ENCODE measurements at places on chromosomes 7 and 10.
A peak's percentile ranks its signal among the peaks of the same experiment; 100 is the strongest.

DNA sequence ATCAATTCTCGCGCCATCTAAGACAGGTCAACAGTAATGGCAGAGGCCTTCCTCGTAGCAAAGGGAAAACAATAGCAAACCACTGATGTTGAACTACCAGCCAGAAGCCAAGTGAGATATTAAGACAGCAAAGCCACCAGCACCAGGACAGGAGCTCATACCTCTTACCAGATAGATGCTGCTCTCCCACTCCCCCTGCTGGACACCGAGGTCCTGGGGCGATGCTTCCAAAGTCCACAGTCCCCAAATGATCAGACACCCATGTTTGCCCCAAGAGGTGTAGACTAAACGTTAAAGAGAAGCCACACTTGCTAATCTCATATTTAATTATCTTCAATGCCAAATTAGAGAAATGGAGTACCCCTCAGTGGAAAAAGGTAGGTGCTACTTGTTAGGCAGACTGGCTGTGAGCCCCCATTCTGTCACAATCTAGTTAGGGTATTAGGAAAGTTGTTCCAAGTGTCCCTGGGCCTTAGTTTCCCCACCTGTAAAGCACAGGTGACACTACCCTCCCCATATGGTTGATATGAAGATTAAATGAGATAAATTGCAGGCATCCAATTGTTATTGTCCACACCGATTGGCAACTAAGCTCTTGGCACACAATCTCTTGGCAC, 39.9 kb downstream of the TOMM7 start:
- DNase-seq, result peak; percentile 33

DNA sequence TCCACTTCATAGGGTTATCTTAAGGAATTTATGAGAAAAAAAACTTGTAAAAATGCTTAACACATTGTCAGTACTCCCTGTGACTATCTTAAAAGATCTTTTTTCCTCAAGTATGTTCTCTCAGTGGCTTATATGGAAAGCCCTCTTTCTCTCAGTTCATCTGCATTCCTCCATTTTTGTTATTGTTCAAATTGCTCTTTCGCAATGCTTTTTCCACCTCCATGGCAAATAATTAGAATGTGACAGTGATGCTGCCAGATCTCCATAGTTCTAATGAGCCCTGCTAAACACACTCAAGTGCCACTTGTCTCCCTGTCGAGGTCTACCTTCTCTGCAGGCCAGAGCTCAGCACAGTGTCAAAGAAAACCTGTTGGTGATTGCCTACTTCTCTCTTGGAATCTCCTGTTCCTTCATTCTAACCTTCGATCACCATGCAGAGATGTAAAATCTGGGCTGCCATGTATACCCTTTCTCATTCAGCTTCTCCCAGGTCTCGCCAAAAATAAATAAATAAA, 37.2 kb upstream of the ABCB5 start:
- DNase-seq, result no peak

DNA sequence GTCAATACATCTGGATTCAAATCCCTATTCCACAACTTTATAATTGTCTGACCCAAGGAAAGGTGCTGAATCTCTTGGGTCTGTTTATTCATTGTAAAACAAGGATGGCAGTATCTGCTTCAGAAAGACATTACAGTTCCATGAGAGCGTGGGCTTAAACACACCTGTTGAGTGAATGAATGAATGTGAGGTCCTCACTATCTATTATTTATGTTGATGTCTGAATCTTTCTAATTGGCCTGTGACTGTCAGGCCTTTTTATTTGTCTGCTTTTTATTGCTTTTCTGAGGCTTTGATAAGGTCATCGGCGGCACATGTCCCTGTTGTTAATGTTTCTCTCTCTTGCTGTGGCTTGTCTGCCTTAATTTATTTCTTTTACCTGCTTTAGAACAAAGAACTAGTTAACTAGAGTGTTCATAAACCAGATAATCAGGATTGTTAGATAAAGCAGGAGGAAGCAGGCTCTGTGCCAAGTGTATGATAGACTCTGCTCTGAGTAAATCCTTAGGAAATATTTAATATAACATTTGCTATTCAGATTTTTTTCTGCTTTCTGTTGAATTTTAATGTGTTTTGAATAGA, 42.3 kb upstream of the CYCS start:
- no peak for DNase-seq

GRCh38 chr10:76329891-76330575, 898.6 kb downstream of the LRMDA start:
- no peak for DNase-seq

GRCh38 chr10:126208726-126209302, 179.5 kb downstream of the ADAM12 start:
- DNase-seq, result no peak

DNA sequence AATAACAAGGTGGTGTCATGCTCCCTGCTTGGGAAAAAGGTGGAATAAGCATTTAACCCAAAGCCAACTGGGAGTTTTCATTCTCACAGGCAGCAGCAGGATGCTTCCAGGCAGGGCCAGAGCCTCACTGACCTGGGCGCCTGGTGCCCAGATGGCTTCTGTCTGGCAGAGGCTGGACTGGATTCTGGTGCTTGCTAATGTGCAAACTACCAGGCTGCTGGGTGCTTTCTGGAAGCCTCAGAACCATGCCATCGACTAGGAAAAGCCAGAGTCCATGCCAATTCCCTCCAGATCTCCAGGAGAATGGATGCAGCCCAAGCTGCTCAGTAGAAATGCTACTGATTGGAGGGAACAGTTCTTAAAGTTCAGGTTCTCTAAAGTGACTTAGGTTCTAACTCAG, 36.2 kb downstream of the VIPR2 start:
- no peak for DNase-seq

GRCh38 chr7:118104812-118105441, 79.0 kb upstream of the LSM8 start:
- DNase-seq, result no peak

DNA sequence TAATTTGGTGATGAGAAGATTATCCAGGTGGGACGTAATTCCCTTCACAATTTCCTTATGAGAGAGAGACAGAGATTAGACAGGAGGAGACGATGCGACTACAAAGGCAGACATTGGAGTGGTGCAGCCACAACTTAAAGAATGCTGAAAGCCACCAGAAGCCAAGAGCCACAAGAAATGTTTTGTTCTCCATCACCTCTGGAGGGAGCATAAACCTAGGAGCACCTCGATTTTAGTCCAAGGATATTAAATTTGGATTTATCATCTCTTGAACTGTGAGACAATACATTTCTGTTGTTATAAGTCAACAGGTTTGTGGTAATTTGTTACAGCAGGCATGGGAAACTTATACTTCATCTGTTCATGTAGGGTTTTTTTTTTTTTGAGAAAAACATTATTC, 418.9 kb downstream of the DGKB start:
- DNase-seq, result no peak

- no peak for DNase-seq
Observed at GRCh38 chr7:16634271-16634738, 11.2 kb downstream of the ANKMY2 start.

GRCh38 chr10:124486635-124487034, 25.0 kb downstream of the LHPP start:
- no peak for DNase-seq

GRCh38 chr7:144784943-144785342, 50.9 kb downstream of the TPK1 start:
- DNase-seq, result no peak

DNA sequence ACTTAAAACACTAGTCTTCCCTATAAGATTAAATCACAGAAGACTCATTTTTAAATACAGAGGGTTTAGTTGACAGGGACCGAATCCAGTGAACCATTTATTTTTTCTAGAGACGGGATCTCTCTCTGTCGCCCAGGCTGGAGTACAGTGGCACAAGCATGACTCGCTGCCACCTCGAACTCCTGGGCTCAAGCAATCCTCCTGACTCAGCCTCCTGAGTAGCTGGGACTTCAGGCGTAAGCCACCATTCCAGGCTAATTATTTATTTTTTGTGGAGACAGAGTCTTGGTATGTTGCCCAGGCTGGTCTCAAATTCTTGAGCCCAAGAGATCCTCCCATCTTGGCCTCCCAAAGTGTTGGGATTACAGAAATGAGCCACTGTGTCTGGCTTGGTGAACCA, 20.9 kb upstream of the LYZL1 start:
- no peak for DNase-seq

- DNase-seq, result no peak
Observed at GRCh38 chr10:125060826-125061556, 99.4 kb downstream of the CTBP2 start.

DNA sequence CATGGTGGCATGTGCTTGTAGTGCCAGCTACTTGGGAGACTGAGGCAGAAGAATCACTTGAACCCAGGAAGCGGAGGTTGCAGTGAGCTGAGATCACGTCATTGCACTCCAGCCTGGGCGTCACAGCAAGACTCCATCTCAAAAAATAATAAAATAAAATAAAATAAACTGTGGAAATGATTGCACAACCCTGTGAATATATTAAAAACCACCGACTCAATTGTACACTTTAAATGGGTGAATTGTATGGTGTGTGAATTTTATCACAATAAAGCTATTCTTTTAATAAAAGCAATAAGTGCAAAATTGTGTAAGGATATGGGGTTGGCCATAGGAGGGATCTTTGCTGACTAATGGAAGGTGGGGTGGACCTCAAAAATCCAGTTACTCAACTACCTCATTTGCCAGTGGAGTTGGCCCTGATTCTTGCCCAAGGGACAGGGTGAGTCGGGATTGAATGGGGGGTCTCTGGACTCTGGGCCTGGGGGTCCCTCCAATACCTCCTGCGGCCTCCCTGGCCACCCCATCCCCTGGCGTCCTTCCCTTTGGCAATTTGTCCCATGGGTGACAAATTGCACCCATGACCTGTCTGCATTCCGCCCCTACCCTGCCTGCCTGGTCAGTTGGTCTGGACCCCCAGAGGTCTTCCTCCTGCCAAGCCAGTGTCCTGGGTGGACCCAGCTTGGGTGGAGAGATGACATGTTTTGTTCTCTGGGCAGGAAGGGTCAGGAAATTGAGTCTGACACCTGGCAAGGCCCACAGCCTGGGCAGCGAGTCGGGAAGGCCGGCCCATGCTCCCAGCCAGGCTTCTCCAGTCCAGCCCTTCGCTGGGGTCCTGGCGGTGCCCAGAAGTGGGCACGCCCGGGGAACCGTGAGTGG, 61.7 kb upstream of the ELN start:
- no peak for DNase-seq

GRCh38 chr7:142298627-142299026, 40.8 kb upstream of the PRSS58 start:
- DNase-seq, result no peak

- no peak for DNase-seq
Observed at GRCh38 chr10:73850863-73851461, 23.4 kb downstream of the CAMK2G start.

- no peak for DNase-seq
Observed at GRCh38 chr10:34116220-34116641, 698.9 kb downstream of the PARD3 start.

DNA sequence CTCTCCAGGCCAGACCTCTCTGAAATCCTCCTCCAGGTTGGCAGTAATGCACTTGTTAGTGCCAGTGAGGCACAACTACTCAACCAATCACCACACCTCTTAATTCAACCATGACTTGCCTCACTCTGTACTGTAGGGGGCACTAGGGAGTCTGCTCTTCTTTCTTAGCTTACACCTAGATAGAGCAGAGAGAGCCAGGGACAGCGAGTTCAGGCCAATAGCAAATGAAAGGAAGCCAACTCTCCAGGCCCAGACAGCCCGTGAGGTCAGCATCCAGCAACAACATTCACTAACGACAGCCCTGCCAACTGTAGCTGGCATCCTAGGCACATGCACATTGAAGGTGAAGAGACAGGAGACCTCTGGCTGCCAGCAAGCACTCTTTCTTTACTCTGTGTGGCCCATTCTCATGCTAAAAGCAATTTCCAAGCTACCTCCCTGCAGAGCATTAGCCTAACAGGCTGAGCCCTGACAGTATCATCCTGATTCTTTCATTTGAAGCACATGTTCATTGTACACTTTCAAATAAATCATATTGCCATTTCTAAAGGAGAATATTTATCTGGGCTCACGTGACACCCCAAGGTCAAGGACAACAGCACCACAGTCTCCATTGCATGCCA, 136.3 kb downstream of the DPY19L1 start:
- no peak for DNase-seq

DNA sequence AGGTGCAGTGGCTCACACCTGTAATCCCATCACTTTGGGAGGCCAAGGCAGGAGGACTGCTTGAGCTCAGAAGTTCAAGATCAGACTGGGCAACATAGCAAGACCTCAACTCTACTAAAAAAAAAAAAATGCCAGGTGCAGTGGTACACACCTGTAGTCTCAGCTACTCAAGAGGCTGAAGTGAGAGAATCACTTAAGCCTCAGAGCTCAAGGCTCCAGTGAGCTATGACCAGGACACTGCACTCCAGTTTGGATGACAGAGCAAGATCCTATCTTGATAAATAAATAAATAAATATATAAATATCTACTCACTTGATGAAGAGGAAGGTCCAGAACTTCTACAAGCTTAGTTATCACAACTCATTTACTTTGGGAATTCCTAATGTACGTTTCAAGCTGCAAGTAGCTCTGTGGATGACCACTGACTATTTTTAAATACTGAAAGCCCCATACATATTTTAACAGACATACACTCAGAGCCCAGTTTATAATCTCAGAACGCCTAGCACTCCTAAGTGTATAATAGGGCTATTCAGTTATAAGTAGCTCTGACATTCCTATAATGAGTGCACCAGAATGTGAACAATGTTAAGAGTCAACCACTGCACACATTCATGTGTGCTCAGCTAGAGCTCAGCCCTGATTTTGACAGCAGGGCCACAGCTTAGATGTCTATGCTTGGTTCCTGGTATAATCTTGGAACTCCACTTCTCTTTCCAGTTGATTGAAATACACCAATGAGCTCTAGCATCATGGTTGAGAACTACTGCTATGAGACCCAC, 119.1 kb downstream of the CUBN start:
- DNase-seq, result no peak

DNA sequence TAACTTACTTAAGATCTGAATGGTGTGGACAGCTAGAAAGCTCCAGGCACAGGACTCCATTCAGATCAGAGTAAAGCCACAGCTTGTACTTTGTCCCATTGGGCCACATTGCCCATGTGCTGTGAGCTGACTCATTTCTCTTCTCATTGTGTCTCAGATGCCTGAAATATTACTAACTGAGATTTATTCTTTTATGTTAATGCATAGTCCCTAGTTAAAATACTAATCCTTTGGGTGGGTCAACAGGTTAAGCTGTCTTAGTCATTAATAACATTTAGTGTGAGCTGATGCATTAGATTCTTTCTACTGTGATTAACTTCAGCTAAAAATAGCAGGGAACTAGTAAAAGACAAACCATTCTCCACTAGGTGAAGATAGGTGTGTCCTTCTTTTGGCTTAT, 104.7 kb upstream of the ARMC3 start:
- DNase-seq, result no peak

DNA sequence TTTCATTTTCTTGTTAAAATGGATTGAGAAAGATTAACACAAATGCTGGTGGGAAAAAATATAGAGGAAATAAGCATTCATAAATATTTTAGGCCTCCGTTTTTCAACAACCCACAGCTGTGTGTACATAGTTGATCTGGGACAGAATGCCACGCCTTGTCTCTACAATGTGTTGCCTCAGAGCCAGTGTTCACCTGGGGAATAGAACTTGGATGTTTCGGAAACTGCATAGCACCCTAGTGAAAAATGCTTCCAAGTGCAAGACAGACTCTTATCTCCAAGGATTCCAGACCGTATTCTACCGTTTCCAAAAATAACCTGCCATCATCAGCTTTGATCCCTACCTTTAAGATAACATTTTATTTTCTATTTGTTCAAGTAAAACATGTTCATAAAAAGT, 260.9 kb downstream of the SDK1 start:
- no peak for DNase-seq

GRCh38 chr7:116665332-116665996, 6.5 kb upstream of the MET start:
- no peak for DNase-seq
